Lung (tissue), 17 donors: ENCODE measurements at places on chromosomes 7 and 10.
A peak's percentile ranks its signal among the peaks of the same experiment; 100 is the strongest.

- DNase-seq: no peak
Measured at GRCh38 chr7:27519793-27520469, 142.8 kb downstream of the HIBADH start.

DNA sequence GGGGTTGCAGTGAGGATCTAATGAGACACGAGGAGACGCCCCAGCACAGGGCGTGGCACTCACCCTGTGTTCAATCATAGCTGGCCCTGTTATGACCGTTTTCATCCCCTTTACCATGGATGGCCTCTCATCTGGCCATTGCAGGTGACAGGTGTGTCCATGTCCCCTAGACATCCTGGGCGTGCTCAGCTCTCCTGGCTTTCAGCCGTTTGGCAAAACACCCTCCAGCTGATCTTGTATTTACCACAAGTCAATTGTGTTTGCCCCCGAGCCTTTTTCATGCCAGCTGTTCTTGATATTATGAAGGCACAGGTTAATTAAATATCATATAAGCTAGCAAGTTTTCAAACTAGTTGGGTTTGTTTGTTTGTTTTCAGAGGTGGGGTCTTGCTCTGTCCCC is 97.1 kb downstream of the CHST15 start:
- DNase-seq: no peak

DNA sequence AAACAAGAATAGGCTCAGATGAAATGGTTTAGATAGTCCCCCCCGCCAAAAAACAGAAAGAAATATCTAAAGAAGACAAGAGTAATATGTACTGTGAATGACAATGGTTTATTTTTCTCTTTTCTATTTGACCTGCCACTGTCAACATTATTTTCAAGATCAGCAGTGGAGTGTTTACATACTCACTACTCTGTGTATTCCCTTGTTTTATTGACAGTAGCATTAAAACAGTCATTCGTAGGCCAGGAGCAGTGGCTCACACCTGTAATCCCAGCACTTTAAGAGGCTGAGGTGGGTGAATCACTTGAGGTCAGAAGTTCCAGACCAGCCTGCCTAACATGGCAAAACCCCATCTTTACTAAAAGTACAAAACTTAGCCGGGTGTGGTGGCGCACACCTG is 245.3 kb upstream of the SLC26A5 start:
- no peak for DNase-seq

- no peak for DNase-seq
Measured at GRCh38 chr7:65809259-65809981, 63.5 kb upstream of the VKORC1L1 start.

- DNase-seq: no peak
Measured at GRCh38 chr7:120131096-120131839, 141.7 kb upstream of the KCND2 start.

DNA sequence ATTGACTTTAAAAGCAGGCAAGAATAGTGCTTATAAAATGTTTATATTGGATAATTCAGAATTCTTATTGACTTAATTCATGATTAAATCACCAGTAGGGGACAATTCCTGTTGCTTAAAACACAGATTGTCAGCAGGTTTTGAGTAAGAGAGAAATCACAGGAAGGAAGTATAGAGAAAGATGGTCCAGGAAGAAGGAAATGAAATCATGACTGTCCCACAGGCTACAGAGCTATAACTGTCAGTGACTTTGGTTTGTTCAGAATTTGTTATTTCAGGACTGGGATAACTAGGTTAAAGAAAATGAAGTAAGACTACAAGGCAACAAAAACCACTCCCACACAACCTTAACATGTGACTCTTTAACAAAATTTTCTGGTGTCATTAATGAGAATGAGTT is 6.8 kb downstream of the GNGT1 start:
- DNase-seq: no peak

DNA sequence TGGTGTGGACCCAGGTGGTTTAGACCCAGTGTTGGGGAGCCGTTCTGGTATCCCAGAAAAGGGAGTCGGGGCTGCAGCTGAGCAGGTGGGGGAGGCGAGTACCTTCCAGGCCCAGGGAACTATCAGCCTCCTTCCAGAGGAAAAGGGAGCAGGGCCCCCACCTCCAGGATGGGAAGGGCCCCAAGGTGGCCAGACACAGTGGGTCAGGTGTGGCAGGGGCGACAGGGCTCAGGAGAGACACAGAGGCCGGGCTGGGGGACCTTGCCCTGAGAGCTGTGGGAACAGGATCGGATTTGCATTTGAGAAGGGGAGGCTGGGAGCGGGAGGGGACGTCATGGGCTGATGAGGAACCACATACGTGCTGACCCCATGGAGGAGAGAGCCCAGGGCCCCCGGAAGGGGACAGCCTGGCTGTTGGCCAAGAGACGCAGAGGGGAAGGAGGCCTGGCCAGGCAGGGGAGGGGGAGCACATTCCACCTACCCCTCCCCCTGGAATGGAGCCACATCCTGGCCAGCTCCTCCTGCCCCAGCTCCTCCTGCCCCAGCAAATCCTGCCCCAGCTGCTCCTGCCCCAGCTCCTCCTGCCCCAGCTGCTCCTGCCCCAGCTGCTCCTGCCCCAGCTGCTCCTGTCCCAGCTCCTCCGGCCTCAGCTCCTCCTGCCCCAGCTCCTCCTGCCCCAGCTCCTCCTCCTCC is 9.7 kb upstream of the TTYH3 start:
- DNase-seq: peak; percentile 99

DNA sequence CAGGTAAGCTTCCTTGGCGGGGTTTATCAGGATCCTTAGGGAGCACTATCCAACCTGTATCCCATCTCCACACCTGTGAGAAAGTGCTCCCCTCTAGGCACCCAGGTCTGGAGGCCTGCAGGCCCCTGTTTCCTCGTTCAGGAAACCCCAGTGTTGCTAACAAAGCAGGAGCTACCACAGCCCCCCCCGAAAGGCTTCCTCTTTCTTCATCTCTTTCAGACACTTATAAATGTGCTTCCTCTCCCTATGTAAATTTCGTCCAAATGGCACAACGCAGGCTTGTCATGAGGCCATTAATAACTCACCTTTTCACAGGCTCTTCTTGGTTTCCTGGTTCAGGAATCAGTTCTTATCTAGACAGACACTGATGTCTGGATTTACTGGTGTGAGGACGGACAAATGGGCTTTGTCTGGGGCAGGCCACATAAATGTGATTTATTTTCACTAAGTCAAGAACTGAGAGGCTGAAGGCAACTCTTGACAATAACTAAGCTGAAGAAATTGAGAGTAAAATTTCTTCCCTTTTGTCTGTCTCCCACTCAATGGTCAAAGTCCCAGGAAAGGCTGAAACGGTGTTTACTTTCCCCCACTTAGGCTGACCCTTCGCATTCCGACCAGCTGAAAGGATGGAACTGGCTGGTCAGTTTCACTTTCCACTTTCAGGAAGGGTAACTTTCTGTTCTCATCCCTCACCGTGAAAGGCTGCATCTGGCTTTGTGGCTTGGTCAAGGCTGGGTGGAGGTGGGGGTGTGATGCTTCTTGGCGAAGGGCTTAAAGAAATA is 46.8 kb downstream of the PIK3AP1 start:
- peak; percentile 53 for DNase-seq

DNA sequence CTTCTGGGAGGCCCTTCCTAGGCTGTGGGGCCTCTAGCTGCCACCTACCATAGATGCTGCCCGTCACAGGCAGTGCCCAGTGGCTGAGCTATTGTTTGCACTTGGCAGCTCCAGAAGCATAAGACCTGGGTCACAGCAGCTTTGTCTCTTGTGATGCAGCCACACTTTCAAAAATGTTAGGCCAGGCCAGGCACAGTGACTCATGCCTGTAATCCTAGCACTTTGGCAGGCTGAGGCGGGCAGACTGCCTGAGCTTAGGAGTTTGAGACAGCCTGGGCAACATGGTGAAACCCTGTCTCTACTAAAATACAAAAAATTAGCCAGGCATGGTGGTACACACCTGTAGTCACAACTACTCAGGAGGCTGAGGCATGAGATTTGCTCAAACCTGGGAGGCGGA is 9.5 kb upstream of the KAZALD1 start:
- no peak for DNase-seq

DNA sequence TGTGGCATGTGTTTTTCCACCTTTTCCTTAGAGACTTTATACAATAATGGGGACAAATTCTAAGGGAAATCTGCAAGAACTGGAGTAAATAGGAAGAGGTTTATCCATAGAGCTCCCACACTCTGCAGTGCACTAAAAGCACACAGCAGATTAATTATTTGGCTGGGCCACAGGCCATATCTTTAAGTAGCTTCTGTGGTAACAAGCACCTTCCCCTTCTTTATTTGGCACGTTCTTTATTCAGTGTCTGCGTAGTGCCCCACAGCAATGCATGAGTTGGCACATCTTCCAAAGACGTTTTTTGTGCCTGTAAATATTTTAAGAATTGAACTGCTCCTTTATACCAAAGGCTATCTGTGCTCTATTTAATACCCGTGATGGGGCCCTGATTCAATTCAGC is 104.9 kb upstream of the MBL2 start:
- DNase-seq: no peak

DNA sequence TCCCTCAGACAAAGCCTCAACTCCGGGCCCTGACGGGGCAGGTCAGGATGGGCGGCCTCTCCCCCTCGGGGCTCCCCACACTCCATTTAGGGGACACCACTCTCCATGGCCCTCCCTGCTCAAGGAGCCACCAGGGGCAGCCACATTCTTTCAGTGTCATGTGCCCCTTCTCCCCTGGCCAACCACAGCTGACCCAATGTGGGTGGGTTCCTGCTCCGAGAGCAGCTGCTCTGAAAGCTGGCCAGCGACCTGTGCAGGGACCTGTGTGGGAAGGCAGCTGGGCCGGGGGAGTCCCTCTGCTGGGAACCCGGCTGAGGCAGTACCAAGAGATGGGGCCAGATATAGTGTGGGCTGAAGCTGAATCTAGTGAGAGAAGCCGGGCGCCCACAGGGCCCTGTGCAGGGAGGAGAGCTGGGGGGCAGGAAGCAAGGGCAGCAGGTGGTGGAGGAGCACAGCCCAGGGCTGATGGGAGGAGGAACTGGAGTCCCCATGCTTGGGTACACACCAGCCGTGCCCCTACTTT is 40.6 kb upstream of the NPFFR1 start:
- DNase-seq: no peak

- DNase-seq: no peak
Measured at GRCh38 chr7:157818701-157819454, 482.1 kb downstream of the DNAJB6 start.

GRCh38 chr7:97081521-97082300 is 35.8 kb upstream of the SDHAF3 start:
- no peak for DNase-seq

GRCh38 chr7:158123214-158123613 is 464.4 kb downstream of the PTPRN2 start:
- DNase-seq: no peak

DNA sequence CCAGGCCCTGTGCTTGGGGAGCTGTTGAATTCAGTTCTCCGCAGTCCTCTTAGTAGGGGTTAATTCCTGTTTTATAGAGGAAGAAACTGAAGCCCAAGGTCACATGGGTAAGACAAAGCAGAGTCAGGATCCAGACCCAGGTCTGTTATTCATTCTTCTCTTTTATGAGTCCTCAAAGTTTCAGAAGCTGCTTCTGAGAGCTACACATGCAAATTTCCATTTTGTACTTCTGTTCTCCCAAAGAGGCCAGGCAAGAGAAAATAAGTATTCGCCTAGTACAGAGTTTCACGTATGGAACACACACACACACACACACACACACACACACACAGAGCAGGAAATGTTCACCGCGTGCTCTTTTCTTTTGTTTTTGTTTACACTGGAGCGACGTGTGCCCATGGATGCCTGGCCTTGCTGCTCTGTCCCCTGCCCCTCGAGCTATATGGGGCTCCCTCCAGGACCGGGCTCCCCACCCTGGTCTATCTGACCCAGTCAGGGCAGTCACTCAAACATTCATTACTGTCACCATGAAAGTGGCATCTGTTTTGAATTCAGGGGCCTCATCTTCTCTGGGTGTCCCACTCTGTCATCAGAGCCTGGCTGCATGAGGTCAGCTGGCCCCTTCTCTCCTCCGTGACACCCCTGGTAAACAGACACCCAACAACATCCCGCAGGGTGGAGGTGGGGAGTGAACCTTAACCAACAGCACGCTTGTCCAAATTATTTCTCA is 84.4 kb downstream of the TNS3 start:
- DNase-seq: peak; percentile 67

DNA sequence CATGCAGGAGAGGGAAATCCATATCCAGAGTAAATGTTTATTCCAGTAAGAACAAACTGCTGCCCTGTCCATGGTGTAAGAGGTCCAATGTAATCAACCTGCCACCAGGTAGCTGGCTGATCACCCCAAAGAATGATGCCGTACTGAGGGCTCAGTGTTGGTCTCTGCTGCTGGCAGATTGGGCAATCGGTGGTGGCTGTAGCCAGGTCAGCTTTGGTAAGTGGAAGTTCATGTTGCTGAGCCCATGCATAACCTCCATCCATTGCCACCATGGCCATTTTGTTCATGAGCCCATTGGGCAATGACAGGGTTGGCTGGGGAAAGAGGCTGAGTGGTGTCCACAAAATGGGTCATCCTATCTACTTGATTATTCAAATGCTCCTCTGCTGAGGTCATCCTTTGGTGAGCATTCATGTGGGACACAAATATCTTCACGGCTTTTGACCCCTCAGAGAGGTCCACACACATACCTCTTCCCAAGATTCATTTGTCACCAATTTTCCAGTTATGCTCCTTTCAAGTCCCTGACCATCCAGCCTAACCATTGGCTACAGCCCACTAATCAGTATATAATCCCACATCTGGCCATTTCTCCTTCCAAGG is 23.3 kb upstream of the PAPSS2 start:
- no peak for DNase-seq

GRCh38 chr7:96236198-96237039 is 85.5 kb downstream of the SLC25A13 start:
- DNase-seq: peak; percentile 79

DNA sequence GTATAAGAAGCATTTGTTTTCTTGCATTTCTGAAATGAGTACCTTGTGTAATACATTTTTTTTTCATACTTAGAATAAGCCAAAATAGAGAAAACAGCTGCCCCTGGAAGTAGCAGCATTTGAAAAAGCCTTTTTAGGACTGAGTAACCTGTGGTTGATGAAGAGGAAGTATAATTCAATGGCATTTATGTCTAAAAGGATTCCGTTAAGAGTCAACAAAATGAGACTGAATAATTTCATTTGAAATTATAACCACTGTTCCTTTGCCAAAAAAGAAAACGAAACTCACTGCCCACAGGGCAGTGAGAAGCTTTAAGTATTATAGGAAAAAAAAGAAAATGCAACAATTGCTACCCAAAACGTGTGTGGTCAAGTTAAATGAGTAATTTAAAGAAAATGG is 705.6 kb upstream of the PHF14 start:
- DNase-seq: peak; percentile 8

- no peak for DNase-seq
Measured at GRCh38 chr10:109853921-109854320, 69.4 kb downstream of the XPNPEP1 start.

DNA sequence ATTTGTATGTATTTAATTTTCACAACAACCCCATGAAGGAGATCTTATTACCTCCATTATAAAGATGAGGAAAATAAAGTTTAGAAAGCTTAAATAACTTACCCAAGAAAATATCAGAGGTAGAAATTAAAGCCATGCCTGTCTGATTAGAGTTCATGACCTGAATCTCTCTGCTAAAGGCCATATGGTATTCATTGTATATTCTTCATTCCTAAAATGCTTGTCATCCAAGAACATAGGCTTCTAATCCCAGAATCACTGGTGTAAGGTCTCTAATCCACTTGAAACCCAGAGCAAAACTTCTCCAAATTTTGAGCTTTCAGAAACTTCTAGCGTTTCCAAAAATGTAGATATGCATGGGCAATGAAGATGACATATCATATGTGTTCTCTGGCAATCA is 72.3 kb upstream of the YAE1 start:
- no peak for DNase-seq
